ENCODE measurements at places on chromosomes 13 and 19.

DNA sequence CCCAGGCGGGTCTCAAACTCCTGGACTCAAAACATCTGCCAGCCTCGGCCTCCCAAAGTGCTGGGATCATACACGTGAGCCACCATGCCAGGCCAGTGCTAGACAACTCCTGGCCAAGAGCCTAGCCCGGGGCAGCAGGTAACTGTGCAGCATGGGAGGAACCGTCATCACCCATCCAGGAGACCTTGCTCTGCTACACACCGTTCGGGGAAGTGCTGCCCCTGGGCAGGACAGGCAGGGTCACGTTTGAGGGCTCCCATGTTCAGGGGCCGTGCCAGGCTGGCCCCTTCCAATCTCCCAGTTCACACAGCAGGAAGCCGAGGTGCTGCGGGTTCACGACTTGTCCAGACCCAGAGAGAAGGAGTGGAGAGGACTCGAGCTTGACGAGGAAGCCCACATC lies 35.1 kb downstream of the NAXD start:
- no peak for DNase-seq

DNA sequence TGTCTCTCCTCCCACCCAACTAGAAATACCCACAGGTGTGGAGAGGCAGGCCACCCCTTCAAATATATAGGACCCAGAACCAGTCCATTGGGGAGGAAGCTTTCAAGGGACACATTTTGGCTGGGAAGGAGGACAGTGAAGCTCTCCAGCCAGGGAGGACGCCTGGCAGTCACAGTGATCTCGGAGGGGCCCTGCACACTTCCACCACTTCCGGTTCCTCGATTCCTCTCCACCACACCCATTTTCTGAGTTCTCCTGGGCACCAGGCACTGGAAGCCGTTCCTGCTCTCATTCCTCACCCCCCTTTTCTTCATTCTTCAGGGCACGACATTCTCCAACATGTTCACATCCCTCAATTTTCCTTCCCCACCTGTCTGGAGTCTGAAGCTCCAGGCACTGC lies 30.4 kb upstream of the CEACAM21 start:
- no peak for DNase-seq

- DNase-seq: no peak
Observed at GRCh38 chr13:80817979-80818378, 477.1 kb upstream of the SPRY2 start.

DNA sequence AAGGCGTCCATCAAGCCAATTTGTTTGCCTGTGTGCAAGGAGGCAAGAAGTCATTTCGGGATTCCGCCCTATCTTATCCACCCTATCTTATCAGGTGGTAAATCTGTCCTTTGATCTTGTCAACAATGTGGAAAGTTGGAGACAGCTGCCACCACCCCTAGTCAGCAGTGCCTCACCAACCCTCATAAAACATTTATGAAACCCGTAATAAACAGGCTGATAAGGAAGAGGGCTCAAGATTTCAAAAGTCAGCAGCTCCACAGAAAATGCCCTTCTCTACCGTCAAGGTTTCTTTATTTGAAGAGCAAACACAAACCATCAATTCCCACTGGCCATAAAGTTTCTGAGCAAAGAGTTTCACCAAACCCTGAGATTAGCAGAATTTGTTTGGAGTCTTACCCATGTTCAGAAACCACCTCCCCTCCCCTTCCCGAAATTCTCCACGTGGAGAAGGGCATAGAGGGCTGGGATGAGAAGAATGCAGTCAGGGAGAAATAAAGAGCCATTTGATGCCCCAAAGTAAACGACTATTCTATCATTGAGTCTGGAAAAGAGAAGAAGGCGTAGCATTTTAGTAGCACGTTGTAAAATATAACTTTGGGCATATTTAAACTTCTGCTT lies 196.0 kb upstream of the GPR12 start:
- no peak for DNase-seq

- DNase-seq: no peak
Observed at GRCh38 chr13:73702419-73703071, 431.7 kb downstream of the KLF12 start.

- DNase-seq: no peak
Observed at GRCh38 chr19:40335855-40336600, 12.2 kb downstream of the C19orf47 start.

DNA sequence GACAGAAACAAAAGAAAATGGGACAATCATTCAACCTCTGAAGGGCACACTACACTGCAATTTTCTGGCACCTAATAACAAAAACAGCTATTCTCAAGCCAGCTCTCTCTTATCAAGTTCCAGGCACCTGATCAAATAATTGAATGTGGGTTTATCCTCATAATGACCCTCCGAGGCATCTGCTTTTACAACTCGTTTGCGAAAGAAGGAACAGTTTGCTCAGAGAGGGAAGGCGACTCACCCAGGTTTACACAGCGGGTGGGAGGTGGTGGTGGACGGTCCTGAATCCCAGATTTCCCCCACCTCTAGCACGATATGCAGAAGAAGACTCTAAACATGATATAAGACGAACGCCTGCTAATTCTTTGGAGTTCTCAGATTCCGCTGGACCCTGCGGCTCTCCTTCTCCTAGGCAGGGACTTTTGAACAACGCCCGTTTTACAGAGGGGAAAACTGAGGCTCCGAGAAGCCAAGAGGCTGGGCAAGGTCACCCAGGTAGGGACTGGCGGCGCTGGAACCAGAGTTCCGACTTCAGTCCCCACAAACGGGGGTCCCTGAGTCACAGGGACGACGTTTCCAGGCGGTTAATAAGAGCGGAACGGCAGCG lies 641 bp downstream of the SGTA start:
- no peak for DNase-seq
